ENCODE measurements at places on chromosomes 6 and 20.

- no peak for DNase-seq
These were observed 43.9 kb downstream of the NCR2 start for GRCh38 chr6:41379306-41379705.

DNA sequence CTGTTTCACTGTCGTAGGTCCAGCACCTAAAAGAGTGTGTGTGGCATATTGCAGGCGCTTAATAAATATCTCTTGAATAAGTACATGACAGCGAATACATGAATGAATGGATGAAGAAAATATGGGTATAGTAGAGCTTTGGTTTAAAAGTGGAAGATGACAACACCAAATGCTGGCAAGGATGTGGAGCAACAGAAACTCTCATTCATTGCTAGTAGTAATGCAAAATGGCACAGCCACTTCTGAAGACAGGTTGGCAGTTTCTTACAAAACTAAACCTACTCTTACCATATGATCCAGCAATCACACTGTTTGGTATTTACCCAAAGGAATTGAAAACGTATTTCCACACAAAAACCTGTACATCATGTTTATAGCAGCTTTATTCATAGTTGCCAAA, 36.3 kb upstream of the ARFGEF2 start:
- no peak for DNase-seq

GRCh38 chr6:146912730-146913685, 291.2 kb upstream of the STXBP5 start:
- DNase-seq, result no peak

- no peak for DNase-seq
These were observed 32.8 kb downstream of the PRDM1 start for GRCh38 chr6:106118835-106119431.

GRCh38 chr20:31508517-31509244, 5.6 kb upstream of the HM13 start:
- DNase-seq, result no peak

DNA sequence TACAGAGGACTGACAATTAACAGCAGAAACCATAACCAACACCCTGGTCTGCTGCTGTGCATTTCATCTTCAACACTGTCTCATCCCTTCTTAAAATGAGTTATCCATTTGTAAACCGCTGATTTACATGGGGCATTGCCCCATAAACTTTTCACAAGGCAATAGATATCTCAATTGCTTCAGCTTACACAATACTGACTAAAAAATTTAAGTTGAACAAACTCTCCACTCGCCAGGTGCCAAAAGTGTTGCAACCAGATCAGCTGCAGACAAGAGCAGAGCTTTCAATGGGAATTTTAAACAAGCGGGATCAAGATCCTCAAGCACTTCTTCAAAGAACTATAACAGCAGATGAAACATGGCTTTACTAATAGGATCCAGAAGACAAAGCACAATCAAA, 183.0 kb downstream of the TASP1 start:
- no peak for DNase-seq

DNA sequence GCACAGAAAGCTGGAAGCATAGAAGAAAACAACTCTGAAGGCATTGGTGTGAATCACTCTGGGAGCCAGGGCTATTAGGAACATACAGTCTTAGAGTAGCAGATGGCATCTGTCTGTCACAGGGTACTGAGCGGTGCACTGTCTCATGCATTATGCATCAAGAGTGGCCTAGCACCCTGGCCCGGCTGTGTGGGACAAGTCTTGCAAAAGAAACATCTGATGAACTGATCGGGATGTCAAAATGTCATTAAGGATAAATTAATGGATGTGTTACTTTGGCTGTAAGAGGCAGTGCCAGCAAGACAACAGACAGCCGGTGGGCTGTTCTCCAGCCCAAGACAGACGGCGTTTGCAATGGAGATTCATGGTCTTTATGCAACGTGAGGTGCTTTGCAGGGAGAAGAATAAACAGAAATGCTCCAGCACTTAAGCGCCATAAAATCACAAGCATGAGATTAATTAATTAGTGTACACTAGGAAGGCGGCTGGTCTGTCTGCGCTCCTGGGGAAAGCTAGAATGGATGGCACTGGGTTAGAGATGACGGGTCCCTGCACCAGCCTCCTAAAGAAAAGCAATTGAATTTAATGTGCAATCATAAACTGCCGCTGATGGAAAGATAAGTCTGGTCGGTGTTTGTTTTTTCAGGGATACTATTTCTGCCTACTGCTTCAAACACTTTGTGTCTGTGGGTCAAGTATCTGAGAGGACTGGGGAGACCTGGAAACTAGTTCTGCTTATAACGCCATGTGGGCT, 600.6 kb upstream of the CHD6 start:
- no peak for DNase-seq

GRCh38 chr6:42166444-42167141, 6.6 kb upstream of the GUCA1A start:
- peak; percentile 26 for DNase-seq

GRCh38 chr6:23523771-23524170, 602.2 kb upstream of the NRSN1 start:
- DNase-seq, result no peak

DNA sequence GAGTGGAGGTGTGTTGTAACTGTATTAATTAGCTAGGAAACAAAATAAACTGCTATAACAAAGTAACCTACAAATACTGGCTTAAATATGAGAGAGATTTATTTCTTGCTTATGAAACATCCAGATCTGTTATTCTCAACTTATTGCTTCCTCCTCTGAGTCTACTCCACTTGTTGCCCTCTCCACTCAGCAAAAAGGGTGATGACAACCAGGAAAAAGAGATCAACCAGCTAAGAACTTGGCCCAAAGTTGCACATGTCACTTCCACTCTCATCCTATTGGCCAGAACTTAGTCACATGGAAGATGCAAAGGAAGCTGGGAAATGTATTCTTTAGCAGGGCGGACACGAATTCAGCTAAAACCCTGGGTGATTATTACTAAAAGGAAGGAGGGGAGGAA, 5.2 kb upstream of the TP53RK start:
- no peak for DNase-seq

DNA sequence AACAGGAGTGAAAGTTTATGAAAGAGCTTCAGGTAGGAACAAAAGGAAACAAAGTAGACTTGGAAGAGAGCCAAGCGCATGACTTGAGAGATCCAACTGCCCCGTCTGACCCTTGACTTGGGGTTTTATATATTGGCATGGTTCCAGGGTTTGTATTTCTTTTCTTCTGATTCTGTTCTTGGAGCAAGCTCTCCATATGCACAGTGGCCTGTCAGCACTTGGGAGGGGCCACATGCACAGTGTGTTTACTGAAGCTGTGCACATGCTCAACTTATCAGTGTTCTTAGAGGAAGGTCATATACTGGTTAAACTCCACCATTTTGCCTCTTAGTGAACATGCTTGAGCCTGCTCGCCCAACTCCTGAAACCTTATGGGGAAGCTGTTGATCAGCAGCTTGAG, 953.7 kb downstream of the TFAP2A start:
- DNase-seq, result no peak
